ENCODE measurements at places on chromosomes 3 and 15.

- no peak for DNase-seq
Observed at GRCh38 chr15:98529205-98530145, 118.9 kb upstream of the IGF1R start.

- peak; percentile 33 for DNase-seq
Observed at GRCh38 chr15:33735637-33736247, 232.6 kb upstream of the CHRM5 start.

DNA sequence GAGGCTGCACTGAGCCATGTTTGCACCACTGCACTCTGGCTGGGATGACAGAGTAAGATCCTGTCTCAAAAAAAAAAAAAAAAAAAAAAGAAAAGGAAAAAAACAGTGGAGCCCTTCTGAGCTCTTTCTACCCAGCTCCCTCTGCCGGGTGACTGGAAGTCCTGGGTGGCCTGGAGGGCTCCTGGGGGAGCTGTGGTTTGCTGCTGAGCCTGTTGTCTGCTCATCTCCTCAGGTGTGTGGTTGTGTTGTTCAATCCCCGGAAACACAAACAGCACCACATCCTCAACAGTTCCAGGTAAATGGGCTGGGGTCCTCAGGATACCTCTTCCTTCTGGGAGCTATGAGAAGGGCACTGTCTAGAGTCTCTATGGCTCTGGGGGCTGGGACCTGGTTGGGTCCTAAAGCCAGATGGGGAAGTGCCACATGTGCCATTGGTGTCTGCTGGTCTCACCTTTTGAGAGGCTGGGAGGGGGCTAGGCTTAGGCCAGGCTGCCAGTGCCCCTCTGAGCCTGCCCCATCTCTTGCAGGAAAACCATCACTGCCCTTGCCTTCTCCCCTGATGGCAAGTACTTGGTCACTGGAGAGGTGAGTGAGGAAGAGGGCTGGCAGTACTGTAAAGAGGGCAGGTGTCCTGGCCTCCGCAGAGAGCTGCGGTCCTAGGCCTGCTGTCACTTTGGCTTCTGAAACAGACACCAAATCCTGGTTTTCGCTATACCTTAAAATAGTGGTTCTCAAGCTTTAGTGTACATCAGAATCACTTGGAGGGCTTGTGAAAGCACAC lies 17.1 kb upstream of the JMJD7 start:
- DNase-seq, result peak; percentile 36

GRCh38 chr3:9291821-9292410 lies 42.5 kb upstream of the SRGAP3 start:
- no peak for DNase-seq

DNA sequence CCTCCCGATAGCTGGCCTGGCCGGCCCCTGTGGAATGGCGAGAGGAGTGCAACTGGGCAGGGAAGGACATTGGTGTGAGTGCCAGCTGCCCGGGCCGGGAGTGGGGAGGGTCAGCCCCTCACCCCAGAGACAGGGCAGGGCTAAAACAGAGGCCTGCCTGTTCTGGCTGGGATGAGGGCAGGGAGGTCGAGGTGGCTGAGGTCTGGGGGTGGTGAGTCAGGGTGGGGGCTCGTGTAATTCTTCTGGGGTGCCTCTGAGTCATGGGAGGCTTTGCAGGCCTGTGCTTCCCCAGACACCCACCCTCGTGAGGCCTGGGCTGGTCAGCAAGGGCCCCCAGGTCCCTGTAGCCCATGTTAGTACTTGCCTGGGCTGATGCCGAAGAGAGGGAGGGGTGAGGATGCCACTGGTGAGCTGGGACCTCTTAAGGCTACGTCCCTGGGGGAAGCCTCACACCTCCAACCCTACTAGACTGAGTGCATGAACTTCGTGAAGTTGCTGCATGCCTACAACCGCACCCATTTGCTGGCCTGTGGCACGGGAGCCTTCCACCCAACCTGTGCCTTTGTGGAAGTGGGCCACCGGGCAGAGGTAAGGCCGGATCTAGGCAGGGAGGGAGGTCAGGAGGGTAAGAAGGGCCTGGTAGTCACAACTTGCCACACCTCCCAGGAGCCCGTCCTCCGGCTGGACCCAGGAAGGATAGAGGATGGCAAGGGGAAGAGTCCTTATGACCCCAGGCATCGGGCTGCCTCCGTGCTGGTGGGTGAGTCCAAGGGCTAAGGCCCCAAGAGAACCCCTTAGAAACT lies 1.7 kb downstream of the SEMA3B start:
- no peak for DNase-seq

DNA sequence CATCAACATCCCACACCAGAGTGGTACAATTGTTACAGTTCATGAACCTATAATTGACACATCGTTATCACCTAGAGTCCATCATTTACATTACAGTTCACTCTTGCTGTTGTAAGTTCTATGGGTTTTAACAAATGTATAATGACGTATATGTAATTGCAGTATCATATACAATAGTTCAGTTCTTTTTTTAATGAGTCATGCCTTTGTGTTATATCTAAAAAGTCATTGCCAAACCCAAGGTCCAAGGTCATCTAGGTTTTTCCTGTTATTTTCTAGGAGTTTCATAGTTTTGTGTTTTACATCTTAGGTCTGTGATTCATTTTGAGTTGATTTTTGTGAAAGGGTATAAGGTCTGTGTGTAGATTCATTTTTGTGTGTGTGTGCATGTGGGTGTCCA lies 160.9 kb upstream of the GALNT15 start:
- no peak for DNase-seq

- no peak for DNase-seq
Observed at GRCh38 chr15:57762302-57762701, 55.8 kb downstream of the POLR2M start.

DNA sequence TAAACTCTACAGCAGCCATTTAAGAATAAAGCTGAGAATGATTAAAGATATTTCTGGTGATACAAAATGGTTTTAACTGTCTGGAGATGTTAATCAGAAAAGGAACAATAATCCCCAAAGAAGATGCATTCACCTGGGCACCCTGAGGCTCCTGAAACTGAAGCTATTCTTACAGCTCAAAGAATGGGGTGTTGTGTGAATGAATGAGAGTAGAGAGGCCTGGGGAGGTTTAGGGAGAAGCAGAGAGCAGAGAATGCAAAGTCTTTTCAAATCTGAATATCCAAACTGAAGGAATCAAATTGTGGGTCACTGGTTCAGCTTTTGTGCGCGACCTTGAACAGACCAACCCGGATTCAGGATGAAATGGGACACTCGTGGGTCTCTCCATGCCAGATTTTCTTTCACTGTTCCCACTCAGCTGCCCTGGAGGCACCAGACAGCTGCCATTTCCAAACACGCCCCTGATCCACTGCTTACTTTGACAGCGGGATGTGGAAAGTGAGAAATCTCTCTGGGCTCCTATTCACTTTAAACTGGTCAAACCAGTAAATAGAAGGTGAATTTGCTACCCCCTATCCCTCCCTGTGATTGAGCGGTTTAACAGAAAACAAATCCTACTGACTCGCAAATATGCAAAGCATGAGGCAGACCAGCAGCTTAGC lies 485.5 kb upstream of the THBS1 start:
- DNase-seq, result peak; percentile 5

DNA sequence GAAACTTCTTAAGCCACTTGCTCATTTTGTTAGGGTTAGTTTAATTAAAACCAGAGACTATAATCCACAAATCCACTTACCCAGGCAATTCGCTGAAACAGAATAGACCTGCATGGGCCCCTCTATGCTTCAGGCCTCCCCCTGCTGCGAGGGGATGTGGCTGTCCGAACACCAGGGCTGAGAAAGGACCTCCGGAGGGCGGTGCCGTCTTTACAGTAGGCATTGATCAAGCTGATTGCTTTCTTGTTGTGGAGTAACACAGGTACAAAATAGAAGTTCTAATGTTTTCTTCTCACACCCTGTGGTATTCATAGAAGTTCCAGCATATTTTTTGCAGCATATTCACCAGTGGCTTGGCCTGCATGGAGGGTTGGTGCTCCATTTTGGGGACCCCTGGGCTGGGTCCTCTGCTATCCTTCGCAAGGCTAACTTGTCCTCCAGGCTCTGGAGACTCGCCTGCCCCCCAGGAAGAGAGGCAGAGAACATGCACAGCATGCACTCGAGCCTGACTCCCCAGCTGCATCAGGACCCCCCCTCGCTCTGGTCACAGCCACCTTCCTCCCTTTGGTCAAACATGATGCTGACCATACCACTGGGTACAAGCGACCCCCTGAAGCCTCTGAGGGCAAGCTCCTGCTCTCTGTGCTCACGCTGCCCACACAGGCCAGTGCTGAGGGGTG lies 55.3 kb downstream of the TPRA1 start:
- no peak for DNase-seq

DNA sequence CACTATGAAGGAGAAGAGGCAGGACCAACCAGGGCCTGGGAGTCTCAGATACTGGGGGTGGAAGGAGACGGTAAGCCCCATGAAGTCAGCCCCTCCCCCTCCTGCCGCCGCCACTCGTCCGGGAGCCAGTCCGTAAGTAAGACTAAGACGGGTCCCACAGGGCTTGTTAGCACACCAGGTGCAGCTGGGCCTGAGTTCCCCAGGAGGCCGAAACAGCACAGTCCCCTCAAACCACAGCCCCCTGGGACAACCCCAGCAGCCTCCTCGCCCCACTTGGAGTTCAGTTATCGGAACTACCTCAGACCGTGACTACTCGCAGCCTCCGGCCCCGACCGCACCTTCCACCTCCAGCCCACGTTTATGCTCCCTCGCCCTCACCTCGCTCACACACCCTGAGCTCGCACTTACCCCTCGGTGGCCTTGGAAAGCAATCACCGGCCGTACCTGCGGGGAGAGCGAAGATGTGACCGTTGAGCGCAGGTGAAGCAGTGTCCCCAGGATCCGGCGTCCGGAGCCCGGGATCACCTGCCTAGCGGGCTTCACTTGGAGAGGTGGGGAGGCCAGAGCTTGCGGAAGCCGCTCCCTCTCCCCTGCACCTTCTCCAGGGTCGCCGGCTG lies 557 bp downstream of the ELL3 start:
- no peak for DNase-seq

GRCh38 chr15:60548101-60548500 lies 69.2 kb upstream of the ICE2 start:
- DNase-seq, result no peak

GRCh38 chr3:95350049-95350448 lies 1287.2 kb downstream of the NSUN3 start:
- no peak for DNase-seq

DNA sequence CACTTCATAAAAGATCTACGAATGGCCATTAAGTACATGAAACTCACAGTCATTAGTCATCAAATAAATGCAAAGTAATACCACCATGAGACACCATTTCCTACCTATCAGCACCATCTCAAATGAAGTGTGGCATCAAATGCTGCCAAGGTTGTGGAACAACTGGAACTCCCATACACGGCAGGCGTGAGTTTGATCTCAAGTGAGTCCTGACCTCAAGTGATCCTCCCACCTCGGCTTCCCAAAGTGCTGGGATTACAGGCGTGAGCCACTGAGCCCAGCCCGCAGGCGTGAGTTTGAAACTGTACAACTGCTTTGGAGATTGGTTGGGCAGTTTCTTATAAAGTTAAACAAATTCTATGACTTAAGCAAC lies 28.8 kb upstream of the HDAC11 start:
- DNase-seq, result no peak

GRCh38 chr3:126671521-126671920 lies 16.6 kb upstream of the TXNRD3 start:
- no peak for DNase-seq

- DNase-seq, result no peak
Observed at GRCh38 chr3:71229905-71230657, 353.4 kb downstream of the FOXP1 start.

DNA sequence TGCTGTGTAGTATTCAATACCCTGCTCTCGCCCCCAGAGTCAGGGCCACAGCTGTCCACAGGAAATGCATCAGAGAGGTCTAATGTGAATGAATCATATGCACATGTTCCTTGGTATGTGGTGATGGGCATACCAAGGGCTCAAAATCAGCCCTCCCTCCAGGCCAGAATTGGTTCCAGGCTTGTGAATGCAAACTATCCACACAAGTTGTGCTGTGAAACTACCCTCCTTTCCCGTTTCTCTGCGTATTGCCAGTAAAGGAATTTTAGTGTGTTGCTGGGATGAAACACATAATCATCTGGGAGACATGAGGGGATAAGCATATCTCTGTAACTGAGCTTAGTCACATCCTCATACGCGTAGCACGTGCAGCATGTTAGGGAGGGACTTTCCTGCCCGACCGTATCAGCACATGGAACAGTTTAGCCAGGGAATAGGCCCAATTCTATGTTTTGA lies 9.2 kb upstream of the MME start:
- DNase-seq, result peak; percentile 96

GRCh38 chr3:155370764-155371503 lies 77.5 kb upstream of the STRIT1 start:
- no peak for DNase-seq

GRCh38 chr15:69755551-69756310 lies 303.1 kb downstream of the RPLP1 start:
- DNase-seq, result peak; percentile 44

DNA sequence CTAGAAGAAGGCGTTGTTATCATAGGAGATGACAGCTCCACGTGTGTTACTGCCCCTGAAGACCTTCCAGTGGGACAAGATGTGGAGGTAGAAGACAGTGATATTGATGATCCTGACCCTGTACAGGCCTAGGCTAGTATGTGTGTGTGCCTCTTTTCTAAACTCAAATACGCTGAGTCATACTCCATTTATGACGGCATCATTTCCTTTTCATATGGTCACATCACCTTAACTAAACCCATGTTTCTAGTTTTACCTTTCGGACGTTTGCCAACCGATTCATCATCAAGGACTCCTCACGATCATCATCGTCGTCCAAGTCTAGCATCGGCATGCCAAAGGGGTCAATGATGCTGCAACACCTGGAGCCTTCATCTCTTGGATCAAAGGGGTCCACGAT lies 149.0 kb downstream of the CBLB start:
- no peak for DNase-seq

Data from mesenchymal stem cell (in vitro differentiated cells and primary cell).